ENCODE measurements at places on chromosomes 3 and 15.

DNA sequence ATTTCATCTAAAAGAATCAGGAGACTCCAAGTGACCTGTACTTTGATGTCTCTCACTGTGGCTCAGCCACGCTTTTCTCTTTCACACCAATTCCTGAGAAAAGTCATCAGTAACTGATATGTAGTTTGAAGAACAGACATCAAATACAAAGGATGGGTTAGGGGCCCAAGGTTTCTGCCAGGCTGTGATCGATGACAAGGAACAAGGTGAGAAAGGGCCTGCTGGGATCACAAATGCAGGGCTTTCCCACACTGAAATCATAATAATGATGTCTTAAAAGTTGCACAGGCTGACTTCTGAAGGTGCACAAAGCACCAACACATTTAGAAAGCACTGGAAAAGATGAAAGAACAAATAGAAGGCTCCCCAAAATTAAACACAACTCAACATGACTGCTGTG is 396.9 kb downstream of the MAGI1 start:
- no peak for DNase-seq

GRCh38 chr3:194556086-194557056 is 69.6 kb upstream of the ATP13A3 start:
- DNase-seq: no peak

- no peak for DNase-seq
These were observed 150.3 kb downstream of the NUP210 start for GRCh38 chr3:13269711-13270378.

DNA sequence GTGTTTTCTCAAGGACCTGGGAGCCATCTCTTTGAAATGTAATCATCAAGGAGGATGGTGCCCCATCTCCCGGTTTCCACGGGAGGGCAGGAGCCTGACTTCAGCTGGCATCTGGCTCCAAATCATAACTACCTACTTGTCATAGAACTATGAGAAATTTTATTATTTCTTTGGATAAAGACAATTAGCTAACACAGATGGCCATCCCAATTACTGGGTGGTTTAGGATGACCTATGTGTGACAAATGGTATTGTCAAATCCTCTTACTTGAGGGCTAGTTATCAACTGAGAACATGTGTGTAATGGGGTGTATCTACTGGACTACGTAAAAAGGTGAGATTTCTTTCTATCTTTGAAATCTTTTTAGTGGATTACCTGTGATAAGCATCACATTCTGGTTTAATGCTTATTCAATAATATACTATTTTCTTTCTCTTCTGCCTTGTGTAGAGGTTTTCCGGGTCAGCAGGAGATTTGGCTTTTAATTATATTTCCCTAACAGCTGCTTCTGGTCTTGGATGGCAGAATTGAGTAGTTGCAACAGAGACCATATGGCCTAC is 15.3 kb upstream of the PARP14 start:
- DNase-seq: no peak

DNA sequence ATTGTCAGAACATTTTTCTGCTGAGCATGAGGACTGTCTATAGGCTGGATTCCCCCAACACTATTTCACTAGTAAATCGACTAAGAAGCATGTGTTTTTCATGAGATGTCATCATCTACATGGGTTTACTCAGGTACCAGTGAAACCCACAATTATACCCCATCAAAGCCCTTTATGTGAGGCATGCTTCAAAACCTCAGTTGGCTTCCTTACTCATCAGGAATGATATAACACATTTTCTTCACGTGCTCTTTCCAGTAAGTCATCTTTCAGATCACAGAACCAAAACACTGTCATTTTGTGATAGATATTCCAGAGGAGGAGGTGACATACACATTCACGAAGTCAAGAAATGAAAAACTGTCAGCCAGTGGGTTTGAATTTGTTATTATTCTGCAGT is 116.5 kb downstream of the ANO10 start:
- no peak for DNase-seq

- no peak for DNase-seq
These were observed 122.9 kb downstream of the RORA start for GRCh38 chr15:61106044-61106834.
